ENCODE measurements at places on chromosomes 16 and 17. TPM values are rescaled to one million over a fixed set of nuclear protein-coding genes. Genes with fewer than 3 reads are reported as not detected.

- no peak for DNase-seq
Measured at GRCh38 chr17:12342161-12342560, 321.5 kb downstream of the MAP2K4 start.

DNA sequence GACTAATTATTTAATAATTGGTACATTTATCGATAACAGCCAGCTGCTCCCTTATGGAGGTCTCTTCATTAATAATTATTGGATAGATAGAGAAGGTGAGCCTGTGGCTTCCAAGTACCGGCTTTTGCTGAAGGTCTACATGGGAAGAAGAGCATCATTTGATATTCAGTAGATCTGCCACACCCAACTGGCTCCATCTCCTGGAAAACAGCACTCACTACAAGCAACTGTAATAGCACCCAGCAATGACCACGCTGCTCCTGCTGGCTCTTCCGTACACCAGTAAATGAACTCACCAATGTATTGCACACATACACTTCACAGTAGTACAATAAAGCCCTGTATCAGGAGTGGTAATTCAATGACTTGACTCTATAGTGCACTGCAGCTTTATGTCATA lies 19.5 kb downstream of the MARVELD3 start:
- DNase-seq, result no peak

DNA sequence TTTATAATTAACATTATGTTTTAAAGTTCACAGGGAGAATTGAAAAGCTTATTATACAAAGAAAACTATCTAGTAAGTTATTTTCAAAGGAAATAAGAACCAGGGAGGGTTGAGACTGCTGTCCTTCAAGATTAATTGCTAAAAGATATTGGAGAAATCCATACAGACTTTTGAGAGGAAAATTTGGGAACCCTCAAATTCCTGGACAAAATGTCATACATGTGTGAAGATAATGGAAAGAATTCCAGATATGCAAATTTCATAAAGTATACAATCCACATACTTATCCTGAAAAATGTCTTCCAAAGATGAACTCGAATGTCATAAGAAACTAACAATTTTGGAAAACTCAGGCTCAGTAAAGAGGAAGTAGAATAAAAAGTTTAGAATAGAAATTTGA lies 213.8 kb downstream of the HS3ST3A1 start:
- no peak for DNase-seq

Gene INCA1
- 0.37 TPM for total RNA-seq

Gene RGS11
- total RNA-seq, result 0.29 TPM
